ENCODE measurements at places on chromosomes 2 and 18.

GRCh38 chr2:142596334-142597088, 281.0 kb upstream of the KYNU start:
- no peak for DNase-seq

DNA sequence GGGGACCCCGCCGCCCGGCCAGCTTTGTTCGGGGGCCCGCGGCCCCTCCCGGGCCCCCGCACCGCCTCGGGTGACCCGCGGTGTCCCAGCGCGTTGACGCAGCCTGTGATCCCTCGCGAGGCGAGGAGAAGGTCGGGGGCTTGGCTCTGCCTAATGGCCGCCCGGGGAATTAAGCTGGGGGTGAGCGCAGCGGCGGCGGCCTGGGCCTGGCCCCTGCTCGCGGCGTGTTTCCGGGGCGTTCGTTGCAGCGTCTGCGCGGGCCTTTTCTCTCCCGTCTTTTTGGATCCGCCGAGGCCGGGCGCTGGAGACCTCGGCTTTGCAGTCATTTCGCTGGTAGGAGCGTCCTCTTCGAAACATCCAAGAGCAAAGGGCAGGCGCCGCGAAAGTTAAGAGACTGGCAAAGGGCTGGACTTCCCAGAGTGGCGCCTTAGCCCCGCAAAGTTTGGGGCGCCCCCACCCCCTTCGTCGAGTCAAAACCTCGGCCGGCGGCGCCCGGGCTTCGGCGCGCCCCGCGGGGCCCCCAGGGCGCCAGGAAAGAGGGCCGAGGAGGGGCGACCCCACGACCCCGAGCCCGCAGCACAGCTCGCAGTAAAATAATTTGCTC, 1.3 kb downstream of the SALL3 start:
- no peak for DNase-seq

GRCh38 chr18:10579079-10579867, 53.4 kb downstream of the NAPG start:
- no peak for DNase-seq

- DNase-seq, result no peak
Observed at GRCh38 chr2:26772064-26773001, 8.2 kb downstream of the SLC35F6 start.

GRCh38 chr18:75205514-75206132, 3.3 kb downstream of the PTGR3 start:
- no peak for DNase-seq
